DMS 273 treated with DMSO at 0.1 percent for 48 hours (cell line): ENCODE measurements at places on chromosomes 16 and 17.

GRCh38 chr16:19094542-19095365, 19.0 kb upstream of the ITPRIPL2 start:
- DNase-seq: peak; percentile 13

GRCh38 chr17:73532421-73532901, 111.8 kb downstream of the SDK2 start:
- no peak for DNase-seq

- DNase-seq: no peak
Measured at GRCh38 chr17:82871056-82871775, 31.4 kb upstream of the ZNF750 start.

- DNase-seq: no peak
Measured at GRCh38 chr17:81493198-81494038, 19.2 kb downstream of the ACTG1 start.

GRCh38 chr17:34725008-34725407, 145.6 kb downstream of the TMEM132E start:
- no peak for DNase-seq

DNA sequence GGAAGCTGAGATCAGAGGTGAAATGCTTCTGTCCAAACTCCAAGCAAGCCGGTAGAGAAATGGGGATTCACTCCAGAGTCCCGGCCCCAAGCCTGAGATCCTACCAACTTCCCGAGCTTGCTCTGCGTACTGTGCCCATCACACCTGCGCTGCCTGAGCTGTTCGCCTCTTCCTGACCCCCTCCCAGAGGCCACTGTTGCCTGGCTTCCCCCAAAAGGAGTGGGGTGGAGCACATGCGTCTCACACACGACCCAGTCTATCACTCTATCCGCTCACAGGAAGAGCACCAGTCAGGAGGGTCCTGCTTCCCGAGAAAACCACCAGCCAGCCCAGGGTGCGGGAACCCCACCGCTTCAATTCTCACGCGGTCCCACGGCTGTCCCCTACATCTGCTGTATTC, 13.5 kb upstream of the C16orf95 start:
- no peak for DNase-seq

- no peak for DNase-seq
Measured at GRCh38 chr16:14017886-14018285, 53.2 kb upstream of the MRTFB start.

- DNase-seq: peak; percentile 16
Measured at GRCh38 chr16:24834459-24835335, 11.1 kb upstream of the SLC5A11 start.

- DNase-seq: no peak
Measured at GRCh38 chr17:7615265-7615747, 609 bp upstream of the FXR2 start.

GRCh38 chr17:77905266-77905665, 53.2 kb upstream of the TNRC6C start:
- no peak for DNase-seq

DNA sequence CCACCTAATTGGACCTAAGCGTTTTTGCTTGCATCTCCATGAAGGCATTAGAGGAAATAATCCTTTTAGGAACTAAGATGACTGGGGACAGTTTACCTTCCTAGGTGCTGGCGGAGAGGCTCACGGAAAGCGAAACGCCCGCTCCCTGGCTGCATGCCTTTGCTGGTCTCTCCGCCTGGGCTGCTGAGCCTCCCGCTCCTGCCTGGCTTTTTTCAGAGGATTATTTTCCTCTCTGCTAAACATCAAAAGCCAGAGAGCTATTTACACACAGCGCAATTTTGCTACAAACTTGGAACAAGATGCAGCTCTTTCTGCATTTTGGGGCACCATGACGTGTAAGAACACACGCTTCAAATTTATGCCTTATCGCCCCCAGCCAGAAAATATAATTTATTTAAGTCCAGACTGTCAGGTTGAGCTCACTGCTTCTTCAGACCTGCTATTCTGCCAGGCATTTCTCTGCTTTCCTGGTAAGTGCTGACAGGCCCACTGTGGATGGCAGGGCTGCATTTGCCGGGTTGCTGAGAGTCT, 124.4 kb downstream of the SPACA3 start:
- no peak for DNase-seq

- peak; percentile 46 for DNase-seq
Measured at GRCh38 chr17:66301864-66302741, at the start of gene PRKCA. Gene PRKCA, plus strand, starts transcription at chr17:66302613.

DNA sequence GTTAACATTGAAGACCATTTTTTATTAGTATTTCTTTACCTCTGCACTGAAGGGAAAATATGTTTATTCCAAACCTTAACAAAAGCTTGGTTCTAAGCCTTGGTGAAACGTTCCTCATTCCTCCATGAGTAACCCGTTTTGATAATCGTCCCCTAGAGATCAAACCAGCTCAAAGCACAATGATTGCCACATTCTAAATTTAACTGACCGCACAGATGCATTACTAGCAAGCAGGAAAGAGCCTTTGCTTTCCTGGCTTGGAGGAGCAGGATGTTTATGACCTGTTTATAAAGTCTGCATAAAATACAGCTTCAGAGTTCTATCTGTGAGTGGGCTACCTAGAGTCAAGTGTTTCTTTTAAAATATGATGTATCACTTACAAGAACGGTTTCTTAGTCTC, 193.8 kb downstream of the TMEM114 start:
- DNase-seq: no peak

GRCh38 chr17:9844153-9844552, 18.4 kb downstream of the GLP2R start:
- no peak for DNase-seq

DNA sequence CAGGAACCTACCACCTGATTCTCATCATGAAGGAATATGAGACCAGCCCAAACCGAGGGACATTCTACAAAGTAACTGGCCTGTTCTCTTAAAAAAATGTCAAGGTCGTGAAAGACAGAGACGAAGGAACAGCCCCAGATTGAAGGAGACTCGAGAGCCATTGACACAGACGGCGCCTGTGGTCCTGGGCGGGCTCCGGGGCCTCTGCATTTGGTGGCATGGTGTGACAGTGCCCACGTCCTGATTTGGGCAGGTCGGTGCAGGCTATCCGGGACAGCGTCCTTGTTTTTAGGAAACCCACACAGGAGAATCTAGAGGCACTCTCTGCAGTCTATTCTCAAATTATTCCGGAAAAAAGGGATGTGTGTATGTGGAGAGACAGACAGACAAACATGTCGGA, 64.1 kb downstream of the ADCY9 start:
- DNase-seq: no peak

DNA sequence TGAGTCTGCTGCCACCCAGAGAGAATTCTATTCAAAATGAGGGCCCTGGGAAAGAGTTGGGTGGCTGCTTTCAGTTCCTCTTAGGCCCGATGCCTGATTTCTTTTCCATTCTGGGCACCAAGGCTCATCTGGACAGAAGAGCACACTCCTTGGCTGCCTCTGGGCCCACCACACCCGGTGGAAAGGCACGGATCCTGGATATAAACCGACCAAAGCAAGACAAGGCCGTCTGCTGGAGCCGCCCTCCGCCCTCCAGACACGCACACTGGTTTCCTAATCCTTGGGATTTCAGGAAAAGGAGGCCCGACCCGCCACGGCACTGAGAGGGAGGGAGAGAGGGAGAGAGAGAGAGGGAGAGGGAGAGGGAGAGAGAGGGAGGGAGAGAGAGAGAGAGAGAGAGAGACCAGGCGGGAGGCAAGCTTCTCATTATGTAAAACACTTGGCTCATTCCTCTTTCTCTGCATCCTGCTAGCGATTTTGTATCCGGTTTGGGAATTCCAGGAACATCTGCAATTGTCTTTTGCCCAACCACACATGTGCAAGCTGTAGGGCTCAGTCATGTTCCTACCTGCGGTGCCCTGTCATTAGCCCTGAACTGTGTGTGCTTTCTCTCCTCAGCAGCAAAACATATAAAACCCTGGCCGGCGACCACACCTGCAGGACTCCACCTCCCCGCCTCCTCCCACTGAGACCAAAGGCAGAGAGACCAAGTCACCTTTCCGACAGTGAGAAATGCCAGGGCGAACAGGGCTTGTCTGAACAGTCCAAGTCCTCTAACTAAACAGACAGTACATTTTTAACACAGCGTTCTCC, 347.2 kb downstream of the SOX9 start:
- no peak for DNase-seq

DNA sequence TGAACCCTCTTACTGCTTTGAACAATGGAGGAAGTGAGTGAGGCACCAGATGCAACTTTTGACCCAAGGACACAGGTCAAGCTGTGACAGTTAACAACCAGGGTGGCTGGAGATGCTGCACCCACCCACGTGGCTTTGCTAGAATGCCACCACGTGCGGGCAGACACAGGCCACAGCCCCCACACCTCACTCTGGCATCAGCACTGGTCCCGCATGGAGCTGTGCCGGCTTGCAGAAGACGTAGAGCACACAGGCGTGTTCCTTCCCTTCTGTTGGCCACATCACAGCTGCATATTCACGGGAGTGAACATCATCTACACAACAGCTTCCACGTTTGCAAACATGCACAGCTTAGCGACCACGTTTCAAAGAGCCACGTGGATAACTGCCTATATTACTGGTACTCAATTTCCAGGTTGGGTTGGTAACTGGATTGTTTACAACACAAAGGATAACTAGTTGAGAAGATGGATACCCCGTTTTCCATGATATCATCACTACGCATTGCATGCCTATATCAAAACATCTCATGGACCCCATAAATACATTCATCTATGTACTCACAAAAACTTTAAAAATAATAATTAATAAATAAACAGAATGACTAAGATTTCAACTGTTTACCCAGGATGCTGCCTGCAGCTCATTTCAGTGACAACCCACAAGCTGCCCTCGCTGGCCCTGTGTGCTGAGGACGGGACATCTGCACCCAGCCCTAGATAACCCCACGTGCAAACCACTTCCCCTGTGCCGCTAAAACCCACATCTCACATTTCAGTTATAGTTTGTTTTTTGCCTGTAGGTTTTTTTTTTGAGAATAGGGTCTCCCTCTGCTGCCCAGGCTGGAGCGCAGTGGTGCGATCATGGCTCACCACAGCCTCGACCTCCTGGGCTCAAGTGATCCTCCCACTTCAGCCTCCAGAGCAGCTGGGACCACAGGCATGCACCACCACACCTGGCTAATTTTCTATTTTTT, 132.0 kb downstream of the ANKRD11 start:
- DNase-seq: no peak

- DNase-seq: no peak
Measured at GRCh38 chr16:66953462-66954096, 7.5 kb upstream of the CES3 start.

- no peak for DNase-seq
Measured at GRCh38 chr17:9177212-9177611, 155.9 kb downstream of the NTN1 start.

DNA sequence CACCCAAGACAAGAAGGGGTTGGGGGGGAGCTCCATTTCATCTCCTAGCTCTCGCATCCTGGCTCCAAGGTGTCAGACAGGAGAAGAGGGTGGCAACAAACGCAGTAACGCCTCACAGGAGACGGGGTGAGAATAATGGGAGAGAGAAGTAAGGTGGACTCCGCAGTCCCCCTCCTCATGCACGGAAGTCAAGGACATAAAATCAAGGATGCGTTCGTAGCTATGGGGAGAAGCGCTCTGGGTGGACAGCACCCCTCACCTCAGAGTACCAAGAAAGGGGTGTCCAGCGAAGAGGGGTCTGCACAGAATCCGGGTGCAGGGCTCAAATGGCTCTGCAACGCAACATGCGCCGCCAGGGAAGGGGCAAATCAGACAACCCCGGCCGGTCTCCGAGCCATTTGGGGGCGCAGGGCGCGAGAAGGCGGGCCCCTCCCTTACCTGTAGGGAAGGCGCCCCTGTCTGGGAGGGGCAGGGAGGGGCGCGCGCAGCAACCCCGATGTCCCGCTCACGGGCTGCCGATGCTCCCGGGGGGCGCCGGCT, 555 bp downstream of the HDAC5 start:
- no peak for DNase-seq

GRCh38 chr17:4859816-4860625, 26.9 kb downstream of the MINK1 start:
- no peak for DNase-seq

DNA sequence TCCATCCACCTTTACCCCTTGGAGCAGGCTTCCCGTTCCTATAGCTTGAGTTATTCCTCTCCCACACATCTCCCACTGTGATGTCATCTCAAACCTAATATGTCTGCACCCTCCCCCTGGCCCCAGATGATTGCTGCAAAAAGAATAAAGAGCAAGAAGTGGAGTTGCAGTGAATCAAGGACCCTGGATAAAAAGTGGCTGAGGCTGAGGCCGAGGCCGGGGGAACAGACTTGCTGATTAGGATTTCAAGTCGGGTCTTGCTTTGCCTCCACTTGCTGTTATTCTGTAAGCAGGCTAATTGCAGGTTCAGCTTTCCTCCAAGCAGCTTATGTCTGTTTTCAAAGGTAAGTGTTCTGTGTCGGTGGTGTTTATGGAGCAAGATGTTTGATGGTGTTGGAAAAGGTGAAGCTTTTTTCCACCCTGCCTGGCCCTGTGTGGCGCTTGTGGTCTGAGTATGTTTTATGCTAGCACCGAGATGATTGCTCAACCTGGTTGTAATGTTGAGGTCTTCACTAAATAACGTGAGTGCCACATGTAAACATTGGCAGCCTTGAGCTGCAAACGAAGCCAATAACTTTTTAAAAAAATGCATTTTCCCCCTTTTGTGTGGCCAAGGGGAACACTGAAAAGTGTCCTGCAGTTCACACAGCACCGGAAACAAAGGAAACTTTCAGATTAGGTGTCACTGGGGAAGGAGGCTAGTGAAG, 15.4 kb downstream of the HS3ST3B1 start:
- DNase-seq: no peak

DNA sequence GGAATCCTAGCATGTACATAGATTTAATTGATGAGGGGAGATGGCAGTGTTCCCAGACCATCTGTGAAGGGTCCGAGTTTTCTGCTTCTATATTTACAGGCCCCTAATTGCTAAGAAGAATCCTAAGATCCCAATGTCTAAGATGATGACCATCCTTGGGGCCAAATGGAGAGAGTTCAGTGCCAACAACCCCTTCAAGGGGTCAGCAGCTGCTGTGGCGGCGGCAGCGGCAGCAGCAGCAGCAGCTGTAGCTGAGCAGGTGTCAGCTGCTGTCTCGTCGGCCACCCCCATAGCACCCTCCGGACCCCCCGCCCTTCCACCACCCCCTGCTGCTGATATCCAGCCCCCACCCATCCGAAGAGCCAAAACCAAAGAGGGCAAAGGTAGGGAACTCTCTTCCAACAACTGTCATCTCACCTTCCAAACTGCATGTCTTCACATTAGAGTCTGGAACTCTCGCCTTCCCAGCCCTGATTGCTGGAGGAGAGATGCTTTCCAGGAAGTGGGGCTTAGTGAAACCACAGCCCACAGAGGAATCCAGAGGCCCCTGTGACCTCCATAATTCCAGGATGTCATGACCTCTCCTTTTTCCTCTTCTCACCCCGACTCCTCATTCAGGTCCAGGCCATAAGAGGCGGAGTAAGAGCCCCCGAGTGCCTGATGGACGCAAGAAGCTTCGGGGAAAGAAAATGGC, 4.7 kb downstream of the CHD3 start:
- no peak for DNase-seq

DNA sequence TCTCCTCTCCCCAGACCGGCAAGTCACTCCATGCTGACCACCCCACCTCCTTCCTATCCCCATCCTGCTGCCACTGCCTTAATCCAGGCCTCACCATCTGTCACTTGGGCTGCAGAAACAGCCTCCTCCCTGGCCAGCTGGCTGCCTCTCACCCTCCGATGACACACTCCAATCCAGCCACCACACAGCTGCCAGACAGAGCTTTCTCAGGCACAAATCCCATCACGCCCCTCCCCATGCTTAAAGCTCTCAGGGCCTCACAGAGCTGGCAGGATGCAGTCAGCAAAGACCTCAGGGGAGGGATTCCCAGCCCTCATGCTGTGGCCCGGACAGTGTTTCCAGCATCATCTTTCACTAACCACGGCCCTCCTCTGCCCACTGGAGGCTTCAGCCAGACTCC, 13.7 kb downstream of the CAMKK1 start:
- DNase-seq: peak; percentile 98
